Cardiac muscle cell (in vitro differentiated cells and primary cell): ENCODE measurements at places on chromosomes 5 and 9.

- no peak for DNase-seq
These were observed 28.3 kb downstream of the SMIM23 start for GRCh38 chr5:171813813-171814490.

DNA sequence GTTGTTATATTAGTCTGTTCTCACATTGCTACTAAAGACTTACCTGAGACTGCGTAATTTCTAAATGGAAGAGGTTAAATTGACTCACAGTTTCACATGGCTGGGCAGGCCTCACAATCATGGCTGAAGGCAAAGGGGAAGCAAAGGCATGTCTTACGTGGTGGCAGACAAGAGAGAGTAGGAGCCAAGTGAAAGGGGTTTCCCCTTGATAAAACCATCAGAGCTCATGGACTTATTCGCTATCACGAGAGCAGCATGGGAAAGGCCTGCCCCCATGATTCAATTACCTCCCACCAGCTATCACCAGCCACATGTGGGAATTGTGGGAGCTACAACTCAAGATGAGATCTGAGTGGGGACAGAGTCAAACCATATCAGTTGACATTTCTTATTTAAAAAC, 374.5 kb upstream of the RORB start:
- DNase-seq, result no peak

GRCh38 chr9:132973713-132974112, 4.8 kb upstream of the GFI1B start:
- DNase-seq, result peak; percentile 20

DNA sequence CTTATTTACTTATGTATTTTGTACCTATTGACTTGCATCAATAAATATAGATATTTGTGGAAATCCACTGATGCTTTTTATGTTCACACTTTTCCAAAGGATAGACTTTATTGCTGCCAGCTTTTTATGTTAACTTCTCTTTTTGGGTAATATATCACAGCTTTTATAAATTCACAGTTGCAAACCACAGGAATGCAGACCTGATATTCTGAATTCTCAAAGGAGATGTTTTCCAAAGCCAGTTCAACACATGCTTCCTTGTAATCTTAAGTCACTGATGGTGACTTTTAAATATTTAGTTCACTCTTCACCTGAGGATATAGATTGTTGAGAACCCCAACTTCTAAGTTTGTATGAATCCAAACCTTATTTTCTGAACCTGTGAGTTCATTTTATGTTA, 223.4 kb upstream of the PRR16 start:
- DNase-seq, result no peak

DNA sequence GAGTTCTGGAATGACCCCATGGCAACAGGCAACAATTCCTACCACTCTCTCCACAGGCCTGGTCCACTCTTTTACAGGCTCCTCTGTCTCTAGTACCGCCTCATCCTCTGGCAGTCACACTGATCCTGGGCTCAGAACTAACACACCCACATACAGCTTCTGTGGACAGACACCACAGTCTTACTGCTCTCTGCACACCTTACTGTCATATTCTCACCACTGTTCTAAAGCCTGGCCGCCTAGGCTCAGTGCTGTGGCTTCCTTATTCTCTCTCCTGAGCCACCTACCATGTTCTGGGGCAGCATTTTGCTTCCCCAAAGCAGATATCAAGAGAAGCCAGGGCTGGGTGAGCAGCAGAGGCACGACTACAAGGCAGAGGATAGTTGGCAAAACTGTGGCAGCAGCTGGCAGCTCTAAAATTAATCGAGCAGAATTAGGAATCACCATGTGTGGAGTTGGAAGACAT, 14.8 kb downstream of the REEP5 start:
- DNase-seq, result no peak

DNA sequence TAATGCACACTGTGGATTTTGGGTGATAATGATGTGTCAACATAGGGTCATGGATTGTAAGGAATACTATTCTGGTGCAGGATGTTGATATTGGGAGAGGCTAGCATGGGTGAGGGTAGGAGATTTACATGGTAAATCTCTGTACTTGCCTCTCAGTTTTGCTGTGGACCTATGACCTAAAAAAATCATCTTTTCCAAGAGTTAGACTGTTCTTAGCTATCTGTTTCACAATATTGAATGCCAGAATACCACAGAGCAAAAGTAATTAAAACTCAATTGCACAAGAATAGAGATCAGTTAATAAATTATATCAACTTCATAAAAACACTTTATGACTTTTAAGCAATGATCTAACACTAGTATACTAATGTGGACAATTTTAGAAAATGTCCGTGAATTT, 651.6 kb downstream of the HTR1A start:
- no peak for DNase-seq

DNA sequence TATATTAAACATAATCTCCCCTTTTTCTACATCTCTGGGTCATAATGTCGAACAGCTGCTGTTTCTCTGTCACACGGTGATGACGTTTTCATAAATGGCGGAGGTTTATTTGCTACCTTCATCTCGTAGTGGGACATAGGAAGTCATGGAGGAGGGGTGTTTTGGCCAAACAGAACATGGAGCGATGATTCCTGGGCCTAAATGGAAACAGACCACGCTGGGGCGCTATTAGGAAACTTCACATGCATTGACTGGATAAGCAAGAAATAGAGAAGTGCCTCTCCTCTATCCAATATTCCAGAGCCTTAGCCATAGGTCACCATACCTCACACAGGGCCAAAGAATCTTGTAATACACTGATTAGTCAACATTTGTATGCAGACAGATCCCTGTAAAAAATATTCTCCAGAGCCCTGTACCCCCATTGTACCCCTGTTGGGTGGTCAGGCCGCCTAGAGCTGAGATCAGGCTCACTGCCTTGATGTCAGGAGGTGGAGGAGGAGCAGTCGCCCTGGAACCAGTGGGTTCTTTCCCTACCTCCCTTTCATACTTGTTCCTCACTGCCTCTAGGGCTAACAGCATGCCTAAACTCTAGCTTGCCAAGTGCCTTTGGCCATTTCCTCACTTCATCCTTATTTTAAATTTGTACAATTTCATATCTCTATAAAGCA, 77.8 kb upstream of the SPIN1 start:
- no peak for DNase-seq

DNA sequence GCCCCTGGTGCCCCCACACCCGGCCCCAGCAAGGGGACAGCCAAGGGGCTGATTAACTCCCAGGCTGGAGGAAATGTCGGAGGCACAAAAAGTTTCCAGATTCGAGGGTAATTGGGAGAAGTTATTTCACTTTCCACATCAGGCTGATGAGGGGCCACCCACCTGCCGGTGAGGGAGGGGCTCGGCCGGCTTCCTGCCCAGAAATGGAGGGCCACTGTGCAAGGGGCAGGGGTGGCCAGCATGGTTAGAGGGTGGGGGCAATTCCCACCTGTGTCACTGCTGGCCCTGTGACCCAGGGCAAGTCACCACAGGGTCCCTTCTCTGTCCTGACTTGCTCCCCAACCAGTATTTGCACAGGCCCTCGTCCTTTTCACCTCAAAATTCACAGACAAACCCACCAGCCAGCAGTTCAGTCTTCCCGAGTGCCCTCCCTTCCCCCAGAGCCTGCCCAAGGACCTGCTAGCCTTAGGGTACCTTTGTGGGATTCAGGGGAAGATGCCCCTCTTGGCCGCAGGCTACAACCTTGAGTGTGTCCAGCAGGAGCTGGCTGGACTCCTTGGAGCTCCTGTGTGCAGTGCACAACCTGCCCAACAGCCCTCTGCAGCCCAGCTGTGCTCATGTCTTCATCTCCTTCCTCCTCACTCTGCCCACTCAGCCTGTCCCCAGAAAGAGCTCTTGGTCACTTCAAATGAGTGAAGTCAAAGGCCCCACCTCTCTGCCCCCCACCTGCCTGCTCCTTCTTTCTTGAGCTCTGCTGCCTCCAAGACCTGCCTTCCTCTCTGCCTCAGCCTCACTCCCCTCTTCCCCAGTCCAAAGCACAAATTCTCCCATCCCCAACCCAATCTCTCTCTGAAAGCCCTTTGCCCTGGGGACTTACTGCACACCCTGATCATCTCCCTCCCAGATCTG, 130.5 kb downstream of the BARX1 start:
- no peak for DNase-seq

DNA sequence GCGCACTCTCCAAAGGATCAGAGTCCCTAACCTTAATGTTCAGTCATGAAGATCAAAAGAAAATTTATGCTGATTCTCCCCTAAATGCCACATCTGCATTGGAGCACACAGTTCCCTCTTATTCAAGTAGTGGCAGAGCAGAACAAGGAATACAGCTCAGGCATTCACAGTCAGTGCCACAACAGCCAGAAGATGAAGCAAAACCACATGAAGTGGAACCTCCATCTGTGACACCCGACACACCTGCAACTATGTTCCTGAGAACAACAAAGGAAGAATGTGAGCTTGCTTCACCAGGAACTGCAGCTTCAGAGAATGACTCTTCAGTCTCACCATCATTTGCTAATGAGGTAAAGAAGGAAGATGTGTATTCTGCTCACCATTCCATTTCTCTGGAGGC, 40.0 kb downstream of the CMYA5 start:
- DNase-seq, result no peak

GRCh38 chr9:101585740-101586139, 9.0 kb downstream of the PPP3R2 start:
- DNase-seq, result no peak

GRCh38 chr5:68433923-68434879, 218.6 kb downstream of the PIK3R1 start:
- DNase-seq, result peak; percentile 94

- no peak for DNase-seq
These were observed 253.9 kb downstream of the SPATA31D1 start for GRCh38 chr9:82242285-82242963.

DNA sequence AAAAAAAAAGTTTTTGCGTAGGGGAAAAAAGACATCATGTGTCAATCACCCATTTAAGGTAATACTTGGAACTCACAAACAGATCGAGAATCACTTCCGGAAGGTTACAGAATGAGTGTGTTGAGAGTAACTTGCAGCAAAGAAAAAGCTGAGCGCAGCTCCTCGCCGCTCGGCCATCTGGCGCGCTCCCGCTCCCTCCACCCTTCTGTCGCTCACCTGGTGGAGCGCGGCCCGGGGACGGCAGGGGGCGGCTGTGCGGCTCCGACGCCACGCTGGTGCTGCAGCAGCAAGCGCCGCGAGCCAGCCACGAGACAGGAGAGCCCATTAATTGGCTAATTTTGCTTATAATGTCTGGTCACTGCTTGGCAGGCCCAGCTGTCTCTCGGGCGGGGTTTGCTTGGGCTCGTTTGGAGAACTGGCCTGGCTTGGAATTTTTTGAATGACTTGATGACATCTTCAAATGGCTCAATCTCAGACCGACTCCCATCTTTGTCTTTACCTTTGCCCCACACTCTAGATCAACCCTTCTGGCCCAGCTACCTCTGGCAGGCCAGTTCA, 601.8 kb downstream of the CCDC171 start:
- DNase-seq, result peak; percentile 63

GRCh38 chr5:179143446-179143845, 83.3 kb downstream of the ZNF354C start:
- peak; percentile 60 for DNase-seq

DNA sequence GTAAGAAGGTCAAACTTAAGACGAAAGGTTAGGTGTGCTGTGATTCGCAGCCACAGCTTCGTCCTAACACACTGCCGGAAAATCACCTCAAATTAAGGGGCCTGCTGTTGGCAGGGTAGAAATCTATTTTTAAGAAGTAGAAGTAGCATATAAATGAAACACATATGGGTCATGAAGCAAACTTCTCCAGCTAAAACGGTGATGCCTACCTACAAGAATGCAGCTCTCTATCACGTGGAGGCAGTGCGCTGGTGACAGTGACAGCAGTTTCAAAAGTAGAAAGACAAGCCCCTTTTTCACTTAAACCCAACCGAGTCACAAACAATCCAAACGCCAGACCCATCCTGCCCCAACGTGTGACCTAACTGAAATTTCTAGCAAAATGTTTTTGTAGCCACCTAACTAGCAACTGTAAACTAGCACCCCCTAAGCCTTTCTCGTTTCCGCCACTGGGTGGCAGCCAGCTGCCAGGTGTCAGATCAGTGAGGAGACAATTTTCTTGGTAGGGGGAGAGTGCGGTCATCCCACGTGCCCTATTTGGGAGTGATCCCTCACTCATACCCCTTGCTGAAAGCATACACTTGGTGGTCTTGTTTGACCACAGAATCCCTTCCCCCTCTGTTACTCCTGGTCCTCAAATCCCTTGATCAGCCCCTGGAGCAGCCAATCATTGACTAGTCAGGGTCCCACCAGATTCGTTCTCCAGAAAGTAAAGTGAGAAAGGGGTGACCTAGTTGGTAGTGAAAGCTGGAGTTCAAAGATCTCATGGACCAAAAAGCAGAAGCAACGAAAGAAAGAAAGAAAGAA, 71.8 kb upstream of the MAMDC2 start:
- DNase-seq, result peak; percentile 72

DNA sequence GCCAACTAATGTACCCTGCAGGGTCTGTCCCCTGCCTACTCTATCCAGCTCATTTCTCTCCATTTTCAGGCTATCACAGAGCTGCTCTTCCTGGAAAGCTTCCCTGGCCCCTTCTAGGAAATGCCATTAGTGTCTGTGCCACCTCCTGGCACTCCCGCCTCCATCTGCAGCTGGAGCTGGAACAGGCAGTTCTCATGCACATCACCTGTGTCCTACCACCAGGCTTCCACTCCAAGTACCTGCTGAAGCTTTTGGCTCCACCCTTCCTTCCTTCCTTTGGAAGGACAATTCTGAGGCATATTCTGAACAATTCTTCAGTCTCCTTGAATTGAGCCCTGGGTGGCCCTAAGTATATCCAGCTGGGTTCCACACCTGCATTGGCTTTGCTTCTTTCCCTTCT, 156.2 kb upstream of the ZNF618 start:
- no peak for DNase-seq

- peak; percentile 45 for DNase-seq
These were observed 394.8 kb downstream of the NR2F1-AS1 start for GRCh38 chr5:93186076-93186682.

DNA sequence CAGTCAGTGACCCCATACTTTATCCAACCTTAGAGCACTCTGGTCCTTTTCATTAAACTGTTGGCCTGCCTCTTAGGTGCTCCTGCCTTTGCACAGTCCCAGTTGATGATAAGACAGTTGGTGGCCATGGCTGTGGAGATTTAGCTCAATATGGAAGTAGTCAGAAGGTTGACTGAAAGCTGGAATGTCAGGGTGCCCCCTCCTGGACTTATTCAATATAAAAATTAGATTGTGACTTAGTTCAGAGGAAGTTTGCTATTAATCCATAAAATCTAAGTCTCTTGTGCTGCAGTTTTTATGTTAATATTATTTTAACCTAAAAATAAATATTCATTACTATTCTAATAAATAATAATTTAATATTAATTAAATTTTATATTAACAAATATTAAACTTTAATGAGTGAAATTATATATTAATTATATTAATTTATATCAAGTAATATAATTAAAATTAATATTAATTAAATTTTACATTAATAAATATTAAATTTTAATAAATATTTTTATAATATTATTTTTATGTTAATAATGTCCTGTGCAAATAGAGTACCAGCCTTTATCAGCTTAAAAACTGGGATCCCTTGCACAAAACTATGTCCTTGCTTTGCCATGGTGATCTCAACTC, 77.7 kb upstream of the ADAMTSL1 start:
- peak; percentile 19 for DNase-seq
